ENCODE measurements at places on chromosomes 6 and 20.
A peak's percentile ranks its signal among the peaks of the same experiment; 100 is the strongest.

DNA sequence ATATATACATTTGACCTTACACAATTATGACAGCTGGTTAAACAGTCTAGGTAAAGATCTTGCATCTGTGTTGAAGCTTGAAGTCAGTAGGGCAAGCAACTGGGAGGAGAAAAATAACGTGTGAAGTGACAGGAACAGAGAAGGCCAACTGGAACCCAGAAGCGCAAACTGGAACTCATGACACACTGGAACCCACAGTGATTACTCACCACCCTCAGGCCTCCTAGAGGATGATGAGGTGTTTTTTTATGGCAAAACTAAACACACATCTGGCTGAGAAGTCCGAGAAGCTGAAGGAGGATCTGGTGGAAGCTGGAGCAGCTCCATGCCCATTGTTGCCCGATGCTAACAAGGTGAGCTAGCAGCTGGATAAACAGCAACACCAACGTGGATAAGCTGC lies 108.1 kb downstream of the TMEM200A start:
- H3K4me1 ChIP-seq: peaks cover 6% of the 10 kb centered on the region
- peak overlapping the region; percentile 12 for H3K4me3 ChIP-seq
- peak; percentile 98 for ATAC-seq
- no peaks in the 10 kb centered on the region for H3K36me3 ChIP-seq

- H3K36me3 ChIP-seq: no peaks in the 10 kb centered on the region
- no peak overlapping the region for H3K27ac ChIP-seq
- ATAC-seq: no peak
- peaks cover 18% of the 10 kb centered on the region for H3K27me3 ChIP-seq
Observed at GRCh38 chr20:23257106-23257761, 93.4 kb upstream of the NXT1 start.

DNA sequence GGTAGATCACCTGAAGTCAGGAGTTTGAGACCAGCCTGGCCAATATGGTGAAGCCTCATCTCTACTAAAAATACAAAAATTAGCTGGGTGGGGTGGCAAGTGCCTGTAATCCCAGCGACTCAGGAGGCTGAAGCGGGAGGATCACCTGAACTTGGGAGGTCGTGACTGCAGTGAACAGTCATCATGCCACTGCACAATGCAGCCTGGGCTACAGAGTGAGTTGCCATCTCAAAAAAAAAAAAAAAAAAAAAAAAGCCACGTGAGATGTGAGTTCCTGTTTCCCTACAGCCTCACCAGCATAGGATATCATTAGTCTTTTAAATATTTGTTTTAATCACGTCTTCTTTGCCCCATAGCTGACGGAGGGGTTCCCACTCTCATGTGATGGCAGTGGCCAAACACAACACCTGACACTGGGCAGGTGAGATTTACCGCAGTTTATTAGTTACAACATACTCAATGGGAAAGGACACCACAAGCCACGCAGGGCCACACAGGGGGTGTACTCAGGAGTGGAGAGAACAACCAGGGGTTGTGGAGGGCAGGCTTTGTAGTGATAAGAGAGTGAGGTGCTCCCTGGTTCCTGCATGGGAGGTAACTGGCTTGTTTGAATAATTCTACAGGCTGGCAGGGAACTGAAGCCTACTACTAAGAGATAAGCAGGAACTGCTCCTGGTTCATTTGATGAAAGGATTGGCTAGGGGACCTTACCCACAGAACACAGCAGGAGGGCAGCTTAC lies 4.6 kb upstream of the LZTS3 start:
- H3K27me3 ChIP-seq: peaks cover 10% of the 10 kb centered on the region
- no peaks in the 10 kb centered on the region for H3K36me3 ChIP-seq
- ATAC-seq: no peak
- H3K27ac ChIP-seq: no peak overlapping the region

DNA sequence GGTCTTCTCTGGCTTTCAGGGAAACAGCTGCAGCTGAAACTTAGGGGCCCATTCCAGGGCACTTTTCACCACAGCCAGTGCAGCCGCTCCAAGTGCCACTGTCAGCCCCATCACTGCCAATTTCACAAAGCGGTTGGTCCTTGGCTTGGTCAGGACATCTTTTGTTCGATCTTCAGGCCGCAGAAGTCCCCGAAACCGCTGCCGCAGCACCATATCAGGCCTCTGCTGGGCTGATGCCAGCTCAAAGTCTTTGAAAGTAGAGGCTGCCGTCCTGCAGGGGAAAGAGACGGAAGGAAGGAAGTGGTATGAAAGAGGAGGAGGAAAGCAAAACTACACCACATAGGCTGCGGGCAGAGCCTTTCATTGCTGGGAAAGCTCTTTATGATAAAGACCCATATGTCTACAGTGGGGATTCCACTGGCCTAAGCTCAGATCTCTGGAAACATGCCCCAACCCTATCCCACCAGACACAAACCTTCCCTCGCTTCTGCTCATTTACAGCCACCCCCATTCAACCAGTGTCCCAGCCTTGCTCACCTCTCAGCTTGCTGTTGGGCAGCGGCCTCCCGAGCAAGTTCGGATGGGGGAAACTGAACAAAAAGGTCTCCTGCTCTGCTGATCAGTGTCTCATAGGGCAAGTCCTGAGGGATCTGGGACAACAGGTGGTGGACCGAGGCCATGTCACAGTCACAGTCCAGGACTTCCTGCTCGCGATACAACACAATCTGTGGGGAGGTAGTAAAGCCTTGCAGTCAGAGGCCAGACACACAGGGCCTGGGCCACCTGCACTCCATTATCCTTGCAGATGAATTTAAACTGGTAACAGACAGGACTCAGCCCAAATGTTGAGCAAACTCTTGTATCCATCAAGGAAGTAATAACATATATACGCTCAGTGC lies 23.5 kb downstream of the TBC1D20 start:
- no peaks in the 10 kb centered on the region for H3K27me3 ChIP-seq
- peak overlapping the region; percentile 76 for H3K4me3 ChIP-seq
- H3K27ac ChIP-seq: peak overlapping the region; percentile 61

DNA sequence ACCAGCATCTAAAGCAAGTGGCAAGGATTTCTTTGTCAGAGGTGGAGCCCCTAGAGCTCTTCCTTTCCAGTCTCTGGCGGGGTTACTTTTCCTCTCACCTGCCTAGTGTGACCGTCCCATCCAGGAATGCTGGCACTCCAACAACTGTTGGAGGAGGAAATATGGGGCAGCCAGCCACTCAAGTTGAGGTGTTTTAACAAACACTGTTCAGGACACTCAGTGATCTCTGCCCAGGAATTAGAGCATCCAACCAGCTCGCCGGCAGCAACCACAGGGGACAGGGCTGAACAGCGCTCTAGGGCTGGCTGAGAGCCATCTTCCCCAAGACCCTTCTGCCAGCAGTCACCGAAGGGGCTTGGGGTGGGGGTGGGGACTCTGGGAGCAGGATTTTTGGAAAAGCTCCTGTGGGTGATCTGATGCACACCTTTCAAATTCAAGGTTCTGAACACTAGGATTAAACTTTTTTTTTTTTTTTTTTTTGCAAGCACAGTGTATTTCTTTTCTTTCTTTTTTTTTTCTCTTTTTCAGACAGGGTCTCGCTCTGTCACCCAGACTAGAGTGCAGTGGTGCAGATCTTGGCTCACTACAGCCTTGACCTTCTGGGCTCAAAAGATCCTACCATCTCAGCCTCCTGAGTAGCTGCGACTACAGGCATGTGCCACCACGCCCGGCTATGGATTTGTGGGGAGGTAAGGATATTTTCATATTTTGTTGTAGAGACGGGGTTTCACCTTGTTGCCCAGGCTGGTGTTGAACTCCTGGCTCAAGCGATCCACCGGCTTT lies 28.4 kb upstream of the KCNK16 start:
- H3K4me1 ChIP-seq: peaks cover 3% of the 10 kb centered on the region
- H3K4me3 ChIP-seq: no peak overlapping the region
- no peak for ATAC-seq
- H3K36me3 ChIP-seq: no peaks in the 10 kb centered on the region
- peaks cover 5% of the 10 kb centered on the region for H3K27me3 ChIP-seq
- H3K27ac ChIP-seq: no peak overlapping the region

- H3K36me3 ChIP-seq: peaks cover 39% of the 10 kb centered on the region
- ATAC-seq: no peak
- peaks cover 13% of the 10 kb centered on the region for H3K4me1 ChIP-seq
- H3K4me3 ChIP-seq: no peak overlapping the region
Observed at GRCh38 chr6:41055149-41055548, 2.1 kb downstream of the APOBEC2 start.

- H3K4me1 ChIP-seq: peaks cover 44% of the 10 kb centered on the region
- H3K27me3 ChIP-seq: no peaks in the 10 kb centered on the region
- peak overlapping the region; percentile 44 for H3K27ac ChIP-seq
- no peak overlapping the region for H3K4me3 ChIP-seq
Observed at GRCh38 chr6:156984178-156984738, 207.1 kb downstream of the ARID1B start.

DNA sequence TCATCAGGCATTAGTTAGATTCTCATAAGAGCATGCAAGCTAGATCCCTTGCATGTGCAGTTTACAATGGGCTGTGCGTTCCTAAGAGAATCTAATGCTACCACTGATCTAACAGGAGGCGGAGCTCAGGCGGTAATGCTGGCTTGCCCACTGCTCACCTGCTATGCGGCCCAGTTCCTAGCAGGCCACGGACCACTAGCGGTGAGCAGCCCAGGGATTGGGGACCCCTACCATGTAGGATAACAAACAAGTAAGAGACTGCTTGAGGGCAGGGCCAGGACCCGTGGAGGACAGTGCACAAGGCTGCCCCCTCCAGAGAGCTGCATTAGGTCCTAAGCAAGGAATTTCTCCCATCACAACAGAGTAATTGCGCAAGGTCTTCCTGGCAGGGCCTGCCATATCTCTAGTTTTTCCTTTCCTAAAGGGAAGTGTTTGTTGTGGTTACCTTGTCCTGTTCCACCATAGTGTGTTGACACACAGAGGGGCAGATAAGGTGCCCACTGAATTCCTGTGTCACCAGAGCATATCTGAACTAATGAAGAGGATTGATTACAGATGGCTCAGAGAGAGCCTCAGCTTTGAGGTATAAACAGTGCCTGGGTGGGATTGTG lies 58.0 kb downstream of the PACRG start:
- no peak overlapping the region for H3K4me3 ChIP-seq
- H3K27me3 ChIP-seq: no peaks in the 10 kb centered on the region
- ATAC-seq: no peak

- H3K27me3 ChIP-seq: no peaks in the 10 kb centered on the region
- H3K4me3 ChIP-seq: no peak overlapping the region
- H3K36me3 ChIP-seq: peaks cover 70% of the 10 kb centered on the region
- peaks cover 49% of the 10 kb centered on the region for H3K4me1 ChIP-seq
Observed at GRCh38 chr6:116663308-116663707, 5.3 kb downstream of the ZUP1 start.

GRCh38 chr6:28303570-28303969 lies 22.2 kb downstream of the PGBD1 start:
- H3K27ac ChIP-seq: peak overlapping the region; percentile 58
- peaks cover 14% of the 10 kb centered on the region for H3K4me1 ChIP-seq
- no peaks in the 10 kb centered on the region for H3K36me3 ChIP-seq
- peaks cover 4% of the 10 kb centered on the region for H3K27me3 ChIP-seq

DNA sequence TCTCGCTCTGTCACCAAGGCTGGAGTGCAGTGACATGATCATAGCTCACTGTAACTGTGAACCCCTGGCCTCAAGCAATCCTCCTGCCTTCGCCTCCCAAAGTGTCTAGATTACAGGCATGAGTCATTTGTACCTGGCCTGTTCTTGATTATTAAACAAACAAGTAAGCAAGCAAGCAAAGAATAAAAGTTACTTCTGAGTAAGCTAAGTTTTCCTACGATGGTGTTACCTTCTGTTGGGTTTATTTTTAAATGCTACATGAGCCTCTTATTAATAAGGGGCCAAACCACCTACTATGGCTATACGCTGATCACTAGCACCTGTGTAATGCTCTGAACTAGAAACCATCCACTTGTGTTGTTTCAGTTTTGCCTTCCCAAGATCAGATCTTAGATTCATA lies 50.8 kb downstream of the IL22RA2 start:
- no peaks in the 10 kb centered on the region for H3K27me3 ChIP-seq
- ATAC-seq: no peak
- H3K27ac ChIP-seq: no peak overlapping the region

DNA sequence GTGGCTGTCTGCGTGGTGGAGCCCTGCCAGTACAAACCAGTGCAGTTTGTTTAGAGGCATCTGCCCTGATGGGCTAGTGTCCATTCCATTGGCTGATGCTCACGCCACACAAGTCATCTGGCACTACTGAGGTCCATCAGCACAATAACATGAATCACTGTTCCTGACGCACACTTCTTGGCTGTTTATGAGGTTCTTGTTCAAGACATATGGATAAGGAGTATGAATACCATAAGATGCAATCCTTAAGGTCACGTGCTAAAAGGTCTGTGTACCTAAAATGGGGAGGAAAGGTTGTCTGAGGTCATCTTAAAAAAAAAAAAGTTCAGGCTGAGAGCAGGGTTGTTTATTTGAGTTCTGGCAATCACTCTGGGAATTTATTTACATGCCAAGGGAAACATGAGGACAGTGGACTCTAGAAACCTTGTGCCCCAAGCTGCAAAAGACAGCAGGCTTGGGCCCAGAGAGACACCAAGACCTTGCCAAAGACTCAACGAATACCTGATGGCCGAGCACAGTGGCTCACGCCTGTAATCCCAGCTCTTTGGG lies 54.1 kb upstream of the SHLD1 start:
- H3K36me3 ChIP-seq: no peaks in the 10 kb centered on the region
- ATAC-seq: no peak
- no peaks in the 10 kb centered on the region for H3K4me1 ChIP-seq
- H3K4me3 ChIP-seq: no peak overlapping the region
- H3K27ac ChIP-seq: no peak overlapping the region

DNA sequence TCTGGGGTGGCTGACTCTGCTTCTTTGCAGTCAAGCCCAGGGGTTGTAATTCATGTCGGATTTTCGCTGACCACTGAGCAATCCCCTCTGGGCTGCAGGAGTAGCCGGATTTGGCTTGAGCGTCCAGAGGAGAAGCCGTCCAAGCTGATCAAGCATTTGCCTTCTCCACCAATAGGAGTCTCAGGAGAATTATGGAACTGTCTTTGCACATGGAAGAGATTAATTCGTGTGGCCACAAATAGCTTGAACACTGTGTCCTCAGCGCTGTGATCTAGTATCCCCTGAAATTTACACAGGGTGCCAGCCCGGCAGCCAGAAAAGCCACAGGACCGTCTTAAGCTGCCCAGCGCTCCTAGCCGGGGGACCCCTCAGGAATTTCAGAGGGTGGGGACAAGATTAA lies 37.1 kb downstream of the EYA2 start:
- peaks cover 33% of the 10 kb centered on the region for H3K27me3 ChIP-seq
- H3K36me3 ChIP-seq: no peaks in the 10 kb centered on the region
- H3K4me1 ChIP-seq: no peaks in the 10 kb centered on the region
- H3K27ac ChIP-seq: no peak overlapping the region
- no peak overlapping the region for H3K4me3 ChIP-seq

- H3K27me3 ChIP-seq: peaks cover 57% of the 10 kb centered on the region
- H3K4me3 ChIP-seq: no peak overlapping the region
- H3K36me3 ChIP-seq: no peaks in the 10 kb centered on the region
- no peak for ATAC-seq
- H3K27ac ChIP-seq: no peak overlapping the region
Observed at GRCh38 chr6:148217921-148218320, 124.7 kb upstream of the SASH1 start.

Measured in activated T-helper 17 cell treated with anti-CD3 and anti-CD28 coated beads, Interleukin-2, amount 50 U/mL, for 72 hours (primary cell).